Effector memory CD4-positive, alpha-beta T cell (primary cell): ENCODE measurements at places on chromosomes 1 and 21.
A peak's percentile ranks its signal among the peaks of the same experiment; 100 is the strongest.

- DNase-seq = no peak
Observed at GRCh38 chr1:167054531-167054930, 35.6 kb downstream of the GPA33 start.

- no peak for DNase-seq
Observed at GRCh38 chr1:1085171-1085841, 11.2 kb upstream of the RNF223 start.

DNA sequence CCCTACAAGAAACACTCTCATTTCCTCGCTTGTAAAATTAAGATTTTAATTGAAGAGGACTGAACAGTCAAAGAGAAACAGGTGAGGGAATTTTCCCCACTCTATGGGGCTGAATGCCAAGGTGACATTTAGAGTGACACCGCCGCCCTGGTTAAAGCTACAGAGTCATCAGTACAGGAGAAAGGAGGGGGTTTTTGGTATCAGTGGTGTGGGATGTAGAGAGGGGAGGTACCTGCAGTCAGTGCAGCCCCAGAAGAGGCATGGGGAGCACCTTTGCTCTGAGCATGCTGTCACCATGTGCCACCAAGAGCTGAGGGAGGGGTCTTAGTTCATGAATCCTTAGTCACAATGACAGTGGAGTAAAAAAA, 2.8 kb downstream of the DIRAS3 start:
- DNase-seq = no peak

DNA sequence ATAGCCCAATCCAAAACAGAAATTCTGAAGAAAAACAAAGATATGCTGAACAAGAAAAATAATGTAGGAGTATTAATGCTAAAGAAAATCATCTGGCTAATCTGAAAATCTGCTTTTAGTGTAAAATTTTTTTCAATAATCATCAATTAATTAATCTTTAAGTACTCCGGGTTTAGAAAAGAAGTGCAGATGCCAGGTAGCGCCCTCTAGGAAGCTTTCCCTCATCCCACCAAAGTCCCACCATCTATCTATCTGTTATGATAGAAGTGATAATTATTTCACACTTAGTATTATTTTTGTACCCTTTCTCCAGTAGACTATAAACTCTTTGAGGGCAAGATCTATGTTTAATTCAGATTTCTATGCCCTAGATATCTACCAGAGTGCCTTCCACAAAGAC, 240.3 kb downstream of the AKT3 start:
- no peak for DNase-seq

DNA sequence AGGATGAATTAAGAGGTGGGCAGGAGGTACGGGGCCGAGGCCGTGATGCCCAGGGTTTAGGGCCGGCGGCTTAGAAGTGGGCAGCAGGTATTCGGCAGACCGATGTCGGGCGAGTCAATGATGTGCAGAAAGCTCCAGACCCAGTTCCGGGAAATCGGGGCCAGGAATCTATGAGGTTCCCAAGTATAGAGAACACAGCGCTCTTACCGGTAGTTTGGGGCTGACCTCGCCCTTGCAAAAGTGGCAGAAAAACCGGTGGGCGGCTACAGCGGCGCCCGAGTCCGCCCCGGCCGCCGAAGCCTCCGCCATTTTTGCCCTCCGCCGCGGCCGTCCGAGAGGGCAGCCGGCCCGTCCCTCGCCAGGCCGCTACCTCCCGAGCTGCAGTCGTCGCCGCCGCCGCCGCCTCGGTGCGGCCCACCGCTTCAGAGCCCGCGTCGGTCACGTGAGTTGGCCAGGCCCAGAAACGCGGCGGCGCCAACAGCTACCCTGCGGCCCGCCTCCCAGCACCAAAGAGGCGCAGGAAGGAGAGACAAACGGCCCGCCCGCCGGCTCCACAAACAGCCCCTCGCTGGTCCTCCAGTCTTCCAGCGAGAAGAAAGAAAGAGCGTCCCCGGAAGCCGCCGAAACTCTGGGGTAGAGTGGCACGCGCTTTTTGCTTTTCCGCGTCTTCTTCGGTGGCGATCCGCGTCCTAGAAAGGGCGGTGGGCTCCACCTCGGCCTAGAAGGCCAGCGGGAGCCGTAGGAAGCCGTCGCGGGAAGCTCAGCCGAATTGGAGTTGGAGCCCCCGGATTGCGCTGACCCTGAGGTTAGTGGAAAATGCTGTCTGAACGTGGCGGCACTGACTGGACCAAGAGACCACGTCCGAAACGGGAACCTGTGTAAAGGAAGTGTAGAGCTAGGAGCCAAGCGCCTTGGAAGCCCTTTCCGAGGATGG, at the start of the genes POLR3C and RNF115:
POLR3C (plus strand) TSS at position 636 of the 934 bp plus-strand sequence. CDS start 1,577 bp downstream, outside the sequence.
RNF115 (minus strand) TSS at position 531 of the 934 bp plus-strand sequence; CDS start at position 309, 222 bp downstream.
- peak; percentile 81 for DNase-seq

GRCh38 chr21:14318578-14318977, 64.4 kb downstream of the HSPA13 start:
- DNase-seq = no peak

- no peak for DNase-seq
Observed at GRCh38 chr1:247224822-247225221, 31.1 kb upstream of the VN1R5 start.

DNA sequence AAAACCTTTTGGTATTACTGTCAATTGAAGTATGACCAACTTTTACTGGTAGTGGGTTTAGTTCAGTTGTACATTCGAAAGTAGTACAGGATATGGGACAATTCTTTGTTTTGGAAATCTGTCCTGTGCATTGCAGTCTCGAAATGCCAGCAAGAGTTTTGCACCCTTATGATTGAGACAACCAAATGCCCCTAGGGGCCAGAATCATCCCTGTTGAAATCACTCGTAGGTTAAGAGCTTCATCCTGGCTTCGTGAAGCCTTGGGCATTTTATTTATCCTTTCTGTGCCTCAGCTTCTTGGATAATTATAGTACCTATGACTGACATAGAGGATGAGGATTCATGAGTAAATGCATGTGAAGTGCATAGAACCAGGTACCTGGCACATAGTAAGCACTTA, 2.4 kb upstream of the GOLT1A start:
- DNase-seq = no peak
